ENCODE measurements at places on chromosomes 11 and 22. TPM values are rescaled to one million over a fixed set of nuclear protein-coding genes. Genes with fewer than 3 reads are reported as not detected.

RIMBP3B gene
- total RNA-seq, result not detected

SLC22A25 gene
- total RNA-seq, result not detected

MMP8 gene
- total RNA-seq, result not detected

OSBP2 gene
- total RNA-seq, result 3.0 TPM

GRIA4 gene
- total RNA-seq, result 1.9 TPM

TMPRSS5 gene
- total RNA-seq, result 0.36 TPM

OR8D1 gene
- total RNA-seq, result not detected

OTOG gene
- not detected for total RNA-seq

GATD1 gene
- 26.3 TPM for total RNA-seq

ZP1 gene
- not detected for total RNA-seq

DNA sequence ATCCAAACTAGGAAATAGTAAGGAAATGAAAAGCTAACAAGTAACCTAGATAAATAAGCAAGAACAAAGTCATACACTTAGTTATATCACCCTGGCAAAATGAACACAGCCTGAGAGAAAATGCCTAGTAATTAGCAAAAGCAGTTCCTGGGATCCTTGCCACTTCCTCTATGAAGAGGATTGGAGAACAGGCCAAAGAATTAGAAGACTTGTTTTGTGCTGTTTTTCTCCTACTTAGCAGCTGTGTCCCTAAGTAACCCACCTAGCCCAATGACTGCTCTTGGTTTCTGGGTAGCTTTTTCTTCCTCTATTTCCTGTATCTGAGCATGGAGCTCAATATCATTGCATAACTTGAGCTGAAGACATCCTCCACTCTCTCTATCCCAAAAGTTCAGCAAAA, 713.9 kb downstream of the ETS1 start:
- H3K27ac ChIP-seq, result no peak overlapping the region
- H3K36me3 ChIP-seq, result no peaks in the 10 kb centered on the region
- no peak for DNase-seq
- no peaks in the 10 kb centered on the region for H3K27me3 ChIP-seq

DNA sequence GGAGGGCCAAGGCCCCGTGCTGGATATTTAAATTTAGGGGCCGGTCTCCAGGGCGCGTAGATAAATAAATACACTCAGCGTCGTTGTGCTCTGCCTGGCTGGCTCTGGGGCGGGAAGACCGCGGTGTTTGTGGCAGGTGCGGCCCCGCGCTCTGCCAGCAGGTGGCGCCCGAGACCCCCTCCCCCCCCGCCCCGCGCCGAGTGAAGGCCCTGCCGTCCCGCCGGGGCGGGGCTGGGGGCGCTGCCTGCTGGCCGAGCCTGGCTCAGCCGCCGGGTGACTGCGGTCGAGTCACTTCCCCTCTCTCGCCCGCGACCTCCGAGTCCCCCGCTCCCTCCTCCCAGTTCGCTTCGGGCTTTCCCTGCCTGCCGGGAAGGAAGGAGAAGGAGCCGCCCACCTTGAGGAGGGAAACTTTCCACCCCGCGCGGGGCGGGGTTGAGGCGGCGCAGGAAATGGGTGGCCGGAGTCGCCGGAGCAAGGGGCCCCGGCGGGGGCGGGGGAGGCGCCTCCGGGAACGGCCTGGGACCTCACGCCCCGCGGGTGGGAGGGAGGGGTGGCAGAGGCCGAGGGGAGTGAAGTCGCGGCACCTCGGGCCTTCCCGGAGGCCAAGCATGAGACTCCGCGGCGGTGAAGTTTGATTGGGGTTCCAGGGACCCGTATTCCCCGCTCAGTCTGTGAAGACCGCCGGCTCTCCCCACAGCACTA, 1.6 kb upstream of the EHBP1L1 start:
- H3K27ac ChIP-seq, result peak overlapping the region; percentile 98
- DNase-seq, result peak; percentile 96
- H3K36me3 ChIP-seq, result peaks cover under 1% of the 10 kb centered on the region
- peak overlapping the region; percentile 87 for H3K4me3 ChIP-seq
- no peaks in the 10 kb centered on the region for H3K27me3 ChIP-seq

DNA sequence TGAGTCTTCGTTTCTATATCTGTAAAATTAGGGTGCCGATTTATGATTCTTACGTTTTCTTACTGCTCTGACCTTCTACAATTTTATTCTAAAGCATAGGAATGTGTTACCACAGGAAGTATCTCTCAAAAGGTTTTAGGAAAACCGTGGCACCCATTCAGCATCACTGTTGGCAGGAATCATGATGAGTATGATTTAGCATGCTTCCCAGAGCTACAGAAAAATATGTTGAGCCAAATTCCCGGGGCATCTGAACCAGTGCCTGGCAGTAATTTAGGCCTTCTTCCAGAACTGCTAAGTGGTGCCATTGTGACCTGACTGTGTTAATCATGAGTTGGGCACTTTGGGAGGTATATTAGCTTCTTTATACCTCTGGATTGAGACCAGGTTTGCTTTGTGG, 605.0 kb upstream of the RAG2 start:
- no peak for DNase-seq
- no peak overlapping the region for H3K27ac ChIP-seq
- no peak overlapping the region for H3K4me3 ChIP-seq
- H3K4me1 ChIP-seq, result no peaks in the 10 kb centered on the region

GRCh38 chr11:3135481-3136440, 29.3 kb downstream of the OSBPL5 start:
- peaks cover 50% of the 10 kb centered on the region for H3K4me1 ChIP-seq
- H3K36me3 ChIP-seq, result no peaks in the 10 kb centered on the region
- H3K27ac ChIP-seq, result no peak overlapping the region
- H3K4me3 ChIP-seq, result no peak overlapping the region

GRCh38 chr22:22099833-22100812, 117.5 kb upstream of the TOP3B start:
- H3K27me3 ChIP-seq, result no peaks in the 10 kb centered on the region
- H3K27ac ChIP-seq, result no peak overlapping the region
- H3K4me1 ChIP-seq, result no peaks in the 10 kb centered on the region
- no peak overlapping the region for H3K4me3 ChIP-seq

DNA sequence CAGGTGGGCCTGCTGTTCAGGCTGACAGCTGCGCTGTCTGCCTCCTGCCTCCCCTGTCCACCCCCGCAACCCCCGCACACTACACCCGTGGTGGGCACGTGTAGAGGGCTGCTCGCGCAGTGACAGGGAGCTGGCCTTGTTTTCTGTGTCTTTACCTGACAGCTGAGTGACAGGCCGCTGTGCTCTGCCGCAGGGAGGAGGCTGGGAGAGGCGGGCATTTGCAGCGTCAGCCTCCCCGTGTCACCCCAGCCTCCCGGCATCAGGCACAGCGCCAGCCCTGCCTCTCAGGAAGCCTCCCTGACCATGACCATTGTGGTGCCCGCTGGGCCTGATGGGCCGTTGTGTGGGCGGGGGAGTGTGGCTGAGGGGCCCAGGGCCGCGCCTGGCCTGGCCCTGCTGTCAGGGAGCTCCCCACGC, 32.0 kb upstream of the RELT start:
- H3K36me3 ChIP-seq, result peaks cover 23% of the 10 kb centered on the region
- H3K27me3 ChIP-seq, result no peaks in the 10 kb centered on the region
- DNase-seq, result peak; percentile 83
- peaks cover 64% of the 10 kb centered on the region for H3K4me1 ChIP-seq
- H3K4me3 ChIP-seq, result no peak overlapping the region
- peak overlapping the region; percentile 56 for H3K27ac ChIP-seq

GRCh38 chr11:31926106-31926505, 115.0 kb upstream of the PAX6 start:
- no peaks in the 10 kb centered on the region for H3K36me3 ChIP-seq
- no peaks in the 10 kb centered on the region for H3K4me1 ChIP-seq
- no peak for DNase-seq
- H3K4me3 ChIP-seq, result no peak overlapping the region

DNA sequence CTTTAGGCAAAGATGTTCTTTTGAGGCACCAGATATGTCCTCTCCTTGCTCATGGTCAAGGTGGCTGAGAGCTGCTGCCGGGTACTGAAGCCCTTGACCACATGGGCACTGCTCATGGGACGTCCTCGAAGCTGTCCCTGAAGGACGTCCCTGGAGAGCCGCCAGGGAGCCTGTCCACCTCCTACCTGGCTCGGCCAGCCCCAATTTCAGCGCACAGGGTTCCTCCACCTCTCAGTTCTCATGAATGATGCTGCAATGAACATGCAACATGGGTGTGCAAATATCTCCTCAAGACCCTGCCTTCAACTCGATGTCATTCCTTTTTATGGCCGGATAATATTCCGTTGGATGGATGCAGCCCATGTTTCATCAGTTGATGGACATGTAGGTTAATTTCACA, 24.4 kb upstream of the TOLLIP start:
- no peaks in the 10 kb centered on the region for H3K27me3 ChIP-seq
- H3K4me3 ChIP-seq, result no peak overlapping the region
- no peak overlapping the region for H3K27ac ChIP-seq
- peak; percentile 58 for DNase-seq
- H3K36me3 ChIP-seq, result no peaks in the 10 kb centered on the region

- no peaks in the 10 kb centered on the region for H3K4me1 ChIP-seq
Observed at GRCh38 chr11:111402411-111402810, 23.3 kb upstream of the POU2AF1 start.

DNA sequence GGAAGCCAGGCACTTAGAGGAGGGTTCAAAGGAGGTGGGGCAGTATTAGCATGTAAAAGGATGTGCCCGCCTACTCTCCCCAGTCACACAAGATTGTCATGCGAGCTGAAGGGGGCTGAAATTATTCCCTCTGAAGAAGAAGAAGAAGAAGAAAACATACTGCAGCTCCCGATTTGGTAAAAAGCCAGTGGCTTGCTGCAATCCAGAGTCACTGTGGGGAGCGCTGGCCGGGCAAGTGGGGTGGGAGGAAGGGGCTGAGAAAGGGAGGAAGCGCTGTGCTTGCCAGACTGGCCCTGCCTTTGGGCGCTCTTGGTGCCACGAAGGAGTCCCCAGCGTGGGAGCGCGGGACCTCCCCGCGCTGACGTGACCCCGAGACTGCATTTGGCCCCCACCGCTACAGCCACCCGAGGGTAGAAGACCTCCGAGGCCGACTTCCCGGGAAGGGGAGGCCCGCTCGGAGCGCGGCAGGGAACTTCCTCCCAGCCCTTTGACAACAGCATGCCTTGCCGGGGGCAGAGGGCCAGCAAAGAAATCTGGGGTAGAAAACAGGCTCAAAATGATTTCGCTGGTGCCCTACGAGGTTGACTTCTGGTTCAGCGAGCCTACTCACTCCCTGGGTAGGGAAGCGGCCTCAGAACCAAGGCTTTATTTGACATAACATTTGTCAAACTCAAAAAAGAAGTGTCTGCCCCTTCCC, 906.3 kb downstream of the DLG2 start:
- peaks cover 20% of the 10 kb centered on the region for H3K4me1 ChIP-seq
- H3K27me3 ChIP-seq, result no peaks in the 10 kb centered on the region
- no peaks in the 10 kb centered on the region for H3K36me3 ChIP-seq
- H3K27ac ChIP-seq, result peak overlapping the region; percentile 19

DNA sequence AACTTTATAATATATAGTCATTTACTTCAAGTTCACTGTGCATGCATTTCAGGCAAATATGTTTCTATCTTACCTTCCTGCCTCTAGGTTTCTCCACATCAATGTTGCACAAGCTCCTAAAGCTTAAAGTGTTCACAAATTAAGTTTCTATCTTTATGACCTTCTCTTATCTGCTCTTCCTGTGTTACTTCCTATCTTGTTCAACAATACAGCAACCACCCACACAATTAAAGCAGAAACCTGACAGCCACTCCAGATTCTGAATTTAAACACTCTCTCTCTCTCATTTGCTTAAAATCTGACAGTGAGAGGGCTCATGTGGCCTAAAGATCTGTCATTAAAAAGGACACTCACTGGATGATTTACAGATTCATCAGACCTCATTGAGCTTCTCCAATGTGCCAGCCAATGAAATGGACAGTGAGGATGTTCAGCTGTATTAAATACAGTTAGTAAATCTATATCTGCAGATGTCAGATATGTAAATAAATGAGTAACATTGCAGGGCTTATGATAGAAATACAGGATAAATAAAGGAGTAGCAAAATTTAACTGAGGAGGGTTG, 10.9 kb downstream of the PDGFD start:
- H3K36me3 ChIP-seq, result no peaks in the 10 kb centered on the region
- H3K27ac ChIP-seq, result no peak overlapping the region
- H3K27me3 ChIP-seq, result no peaks in the 10 kb centered on the region
- H3K4me3 ChIP-seq, result no peak overlapping the region

DNA sequence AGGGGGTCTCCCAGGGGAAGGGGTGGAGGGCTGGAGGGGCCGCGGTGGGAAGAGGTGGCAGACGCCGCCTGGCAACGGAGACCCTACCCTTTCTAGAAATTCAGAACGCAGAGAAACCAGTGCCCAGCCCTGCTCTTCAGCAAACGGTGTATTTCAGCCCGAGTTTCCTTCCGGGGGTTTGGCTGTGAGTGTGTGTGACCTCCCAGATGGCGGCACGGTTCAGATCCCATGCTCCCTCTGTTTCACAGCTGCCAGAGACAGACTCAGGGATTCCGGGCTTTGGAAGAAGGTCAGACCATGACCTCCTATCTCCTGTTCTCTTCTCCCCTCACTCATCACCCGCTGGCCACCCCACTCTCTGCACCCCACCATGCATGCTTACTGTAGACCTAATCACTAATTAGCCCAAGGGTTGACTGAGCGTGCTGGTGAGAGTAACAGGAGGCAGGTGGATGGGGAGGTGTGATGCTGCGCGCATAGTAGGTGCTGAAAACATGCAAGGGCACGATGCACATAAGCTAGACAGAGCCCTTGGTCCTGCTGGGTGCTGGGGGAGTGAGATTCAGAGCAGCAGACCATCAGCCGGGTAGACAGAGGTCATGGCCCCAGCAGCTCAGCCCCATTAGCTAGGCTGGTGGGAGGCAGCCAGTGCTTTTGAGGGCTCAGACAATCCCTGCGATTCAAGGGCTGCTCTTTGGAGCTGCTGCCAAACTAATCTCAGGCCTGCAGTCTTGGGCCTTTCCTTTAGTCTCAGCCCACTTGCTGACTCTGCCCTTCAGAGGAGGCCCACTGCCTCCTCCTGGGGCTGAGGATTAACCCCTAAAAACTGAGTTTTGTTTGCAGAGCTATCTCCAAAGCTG, 256.5 kb upstream of the CADM1 start:
- DNase-seq, result peak; percentile 65
- no peaks in the 10 kb centered on the region for H3K27me3 ChIP-seq
- H3K4me3 ChIP-seq, result peak overlapping the region; percentile 80
- H3K27ac ChIP-seq, result peak overlapping the region; percentile 38
- no peaks in the 10 kb centered on the region for H3K36me3 ChIP-seq

All from sigmoid colon (tissue), 7 donors.